ENCODE measurements at places on chromosomes 11 and 22.

DNA sequence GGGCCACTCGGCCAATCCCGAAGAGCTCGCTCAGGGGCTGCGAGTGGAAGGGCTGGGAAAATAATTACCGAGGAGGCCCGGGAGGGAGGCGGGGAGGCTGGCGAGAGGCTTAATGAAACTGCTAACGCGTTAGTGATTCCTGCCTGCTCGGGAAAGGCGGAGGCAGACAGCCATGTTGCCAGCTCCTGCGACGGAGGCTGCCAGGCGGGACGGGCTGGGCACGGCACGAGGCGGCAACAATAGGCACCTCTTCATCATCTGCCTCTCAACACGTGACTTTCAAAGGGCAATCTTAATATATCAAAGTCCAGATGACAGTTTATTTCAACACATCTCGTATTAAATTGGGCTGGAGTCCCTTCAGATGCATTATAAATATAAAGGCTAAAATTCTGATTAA, 68.0 kb upstream of the TCF20 start:
- no peak for DNase-seq

DNA sequence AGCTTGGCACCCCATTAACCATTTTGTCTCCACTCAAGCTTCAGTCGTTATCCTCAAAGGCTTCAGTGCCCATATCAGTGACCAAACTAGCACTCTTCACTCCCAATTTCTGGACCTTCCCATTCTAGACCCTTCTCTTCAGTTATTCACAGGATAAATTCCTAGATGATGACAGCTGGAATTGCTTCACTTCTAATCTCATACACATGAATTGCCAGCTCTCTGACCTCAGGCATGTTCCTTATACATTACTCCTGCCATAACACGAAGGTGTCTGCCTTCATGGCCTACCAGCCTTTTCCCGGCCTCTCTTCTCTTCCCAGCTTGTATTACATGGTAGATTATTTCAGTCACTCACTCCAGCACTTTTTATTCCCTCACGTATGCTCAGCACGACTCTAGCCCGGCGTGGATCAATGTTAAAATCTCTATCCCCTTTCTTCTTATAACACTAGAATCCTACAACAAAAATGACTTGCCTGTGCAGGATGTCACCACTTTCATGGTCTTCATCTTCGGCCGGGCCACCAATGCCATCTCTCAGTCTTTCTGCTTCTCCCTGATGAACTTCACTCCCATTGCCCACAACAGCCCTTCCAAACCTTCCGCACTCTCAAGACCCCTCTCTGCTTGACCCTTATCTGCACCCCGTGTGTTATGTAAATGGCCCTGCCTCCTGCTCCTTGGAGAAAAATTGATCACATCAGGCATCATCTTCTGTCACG, 36.9 kb downstream of the EIF3F start:
- no peak for DNase-seq

DNA sequence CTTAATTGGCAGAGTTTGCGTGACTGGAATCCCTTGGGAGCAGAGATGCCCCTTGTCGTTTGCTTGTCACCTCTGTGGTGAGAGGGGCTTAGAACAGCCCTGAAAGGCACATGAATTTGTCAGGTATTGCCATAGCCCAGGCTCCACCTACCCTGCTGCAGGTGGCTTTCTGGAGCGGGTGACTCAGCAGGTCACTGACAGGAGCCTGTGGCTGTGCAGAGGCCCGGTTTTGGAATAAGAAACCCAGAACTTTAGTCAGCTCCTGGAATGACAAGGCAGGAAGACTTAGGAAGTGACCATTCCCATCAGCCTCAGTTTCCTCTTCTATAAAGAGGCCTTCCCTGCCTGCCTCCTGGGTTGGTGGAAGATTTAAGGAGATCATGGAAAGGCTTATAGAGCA, 539.7 kb downstream of the INSC start:
- no peak for DNase-seq

GRCh38 chr11:3215346-3216026, 3.1 kb downstream of the MRGPRG start:
- DNase-seq, result no peak

DNA sequence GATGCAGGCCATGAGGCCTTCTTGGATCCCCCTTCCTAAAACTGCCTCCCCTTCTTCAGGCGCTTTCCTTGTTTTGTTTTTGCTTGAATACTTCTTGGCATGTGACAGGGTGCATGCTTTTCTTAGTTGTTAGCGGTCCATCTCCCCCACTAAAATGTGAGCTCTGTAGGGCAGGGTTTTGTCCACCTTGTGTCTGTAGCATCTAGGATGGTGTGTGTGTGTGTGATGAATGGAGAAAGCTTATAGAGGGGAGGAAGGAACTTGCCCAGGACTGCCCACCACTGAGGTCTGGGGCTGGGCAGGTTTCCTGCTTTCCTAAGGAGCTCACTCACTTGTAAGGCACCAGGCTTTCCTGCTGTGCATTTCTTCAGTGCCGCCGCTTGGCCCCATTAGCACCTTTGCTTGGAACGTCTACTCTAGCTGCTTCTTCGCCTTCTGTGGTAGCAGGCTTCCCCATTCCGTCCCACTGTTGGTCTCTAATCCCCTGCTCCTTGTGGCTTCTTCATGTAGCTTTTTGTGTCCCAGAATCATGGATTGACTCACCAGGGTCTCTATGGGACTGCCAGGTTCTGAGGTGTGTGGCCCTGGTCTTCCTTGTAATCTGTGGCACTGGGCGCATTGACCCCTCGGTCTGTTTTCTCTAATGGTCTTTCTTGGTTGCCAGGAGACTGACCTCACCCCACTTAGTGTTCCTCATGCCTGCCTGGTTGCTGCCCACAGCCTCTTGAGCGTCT, 3.3 kb downstream of the DGCR8 start:
- no peak for DNase-seq

DNA sequence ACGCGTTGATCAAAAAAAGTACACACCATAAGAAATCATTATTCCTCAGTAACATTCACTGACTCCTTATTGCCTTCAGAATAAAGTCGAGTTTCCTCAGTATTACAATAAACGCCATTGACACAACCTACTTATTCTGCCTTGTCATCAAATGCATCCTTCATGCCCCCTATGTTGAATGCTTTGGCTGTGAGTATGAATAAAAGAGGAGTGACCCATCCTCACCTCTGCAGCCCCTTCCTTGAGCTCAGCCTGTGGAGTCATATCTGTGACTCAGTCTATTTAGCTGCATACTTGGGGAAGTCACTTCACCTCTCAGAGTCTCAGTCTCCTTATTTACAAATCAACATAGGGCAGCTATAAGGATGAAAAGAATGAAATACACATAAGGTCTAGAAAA, 65.1 kb downstream of the USP35 start:
- DNase-seq, result no peak

GRCh38 chr11:61654397-61654829, 25.8 kb upstream of the DAGLA start:
- DNase-seq, result no peak

DNA sequence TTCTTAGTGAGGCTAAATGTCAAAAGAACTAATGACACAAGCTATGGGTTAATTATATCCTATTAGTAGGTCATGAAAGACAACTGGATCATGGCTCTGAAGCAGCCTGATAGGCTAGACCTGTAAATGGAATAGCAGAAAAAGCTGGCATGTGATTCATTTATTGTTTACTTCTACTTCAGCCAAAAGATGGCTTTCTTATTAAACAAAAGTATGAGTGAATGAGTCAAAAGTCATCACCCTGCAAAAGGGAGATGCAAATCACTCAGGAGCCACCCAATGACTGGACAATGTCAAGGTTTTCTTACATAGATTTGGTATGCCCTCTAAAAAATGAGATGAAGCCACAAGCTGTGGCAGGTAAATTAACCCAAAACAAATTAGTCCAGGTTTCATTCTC, 138.0 kb downstream of the TRPC6 start:
- DNase-seq, result no peak

DNA sequence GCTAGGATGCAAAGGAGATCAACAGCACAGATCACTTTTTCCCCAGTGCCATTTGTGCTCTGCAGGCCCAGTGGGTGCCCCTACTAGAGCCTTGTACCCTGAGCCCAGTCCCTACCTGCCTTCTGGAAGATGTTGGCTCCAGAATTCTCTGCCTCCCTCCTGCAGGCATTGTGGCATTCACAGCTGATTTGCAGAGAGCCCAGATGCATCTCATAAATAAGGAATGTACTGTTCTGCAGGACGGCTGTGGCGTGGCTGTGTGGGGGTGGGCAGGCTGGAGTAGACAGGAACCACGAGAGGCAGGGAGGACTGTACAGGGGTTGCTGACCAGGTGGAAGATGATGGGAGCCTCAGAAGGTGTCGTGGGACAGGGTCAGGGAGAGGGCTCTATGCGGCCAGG, 11.2 kb upstream of the MIAT start:
- DNase-seq, result no peak
